ENCODE measurements at places on chromosomes 1 and 21.
A peak's percentile ranks its signal among the peaks of the same experiment; 100 is the strongest.

DNA sequence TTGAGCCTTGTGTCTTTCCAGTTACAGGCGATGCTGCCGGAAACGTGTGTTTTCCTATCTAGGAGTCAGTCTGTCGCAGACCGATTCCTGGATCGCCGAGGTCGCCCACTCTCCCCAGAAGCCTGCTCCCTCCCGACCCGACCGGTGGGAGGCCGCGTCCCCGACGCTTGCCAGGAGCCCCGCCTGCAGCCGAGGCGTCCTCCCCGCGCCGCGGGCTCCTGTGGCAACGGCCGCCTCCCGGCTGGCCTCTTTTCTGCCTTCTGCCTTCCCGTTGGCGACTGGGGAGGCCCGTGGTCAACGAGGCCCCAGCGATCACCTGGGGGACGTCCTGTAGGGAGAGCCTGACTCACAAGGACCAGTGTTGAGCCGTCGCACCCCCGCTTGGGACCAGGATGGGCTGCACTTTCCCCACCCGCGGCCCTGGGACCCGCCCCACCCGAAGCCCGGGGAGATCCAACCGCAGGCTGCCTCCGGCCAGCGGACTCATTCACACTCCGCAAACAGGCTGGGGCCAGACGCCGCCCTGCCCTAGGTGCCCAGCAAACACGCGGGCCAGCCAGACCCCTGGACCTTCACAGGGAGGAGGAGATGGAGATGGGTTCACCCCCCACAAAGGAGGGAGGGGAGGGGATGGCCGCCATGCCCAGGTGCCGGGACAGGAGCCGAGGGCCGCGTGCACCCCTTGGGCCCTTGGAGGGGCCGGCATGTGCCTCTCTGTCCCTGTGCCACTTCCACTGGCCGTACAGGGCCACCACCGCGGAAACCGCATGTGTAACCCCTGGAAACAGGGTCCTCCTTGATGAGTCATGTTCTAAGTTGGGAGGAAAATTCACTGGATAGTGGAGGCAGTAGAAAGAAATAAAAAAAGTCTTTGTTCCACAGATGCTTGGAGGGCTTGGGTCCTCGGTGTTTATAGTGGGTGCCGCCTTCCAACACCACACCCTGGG lies 7.2 kb upstream of the COL6A1 start:
- DNase-seq, result peak; percentile 88

- peak; percentile 64 for DNase-seq
These were observed 4.3 kb upstream of the CBR1 start for GRCh38 chr21:36065497-36066036.

DNA sequence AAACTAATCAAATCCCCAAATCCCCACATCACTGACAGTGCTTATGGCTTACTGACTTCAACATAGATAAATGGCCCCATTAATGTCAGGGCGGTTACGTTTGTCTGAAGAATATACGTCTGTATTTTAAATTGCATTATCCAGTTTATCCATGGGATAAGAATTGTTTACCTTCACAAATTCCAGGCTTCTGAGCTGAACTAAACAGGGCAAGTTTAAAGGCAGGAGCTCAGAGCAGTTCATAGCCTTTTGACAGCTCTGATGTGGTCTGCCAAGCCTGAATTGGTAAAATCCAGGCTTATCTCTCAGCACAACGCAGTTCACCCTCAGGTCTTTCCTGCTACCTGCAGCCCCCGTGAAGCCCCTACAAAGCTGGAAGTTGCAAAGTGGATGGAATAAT lies 79.5 kb upstream of the GREM2 start:
- no peak for DNase-seq

DNA sequence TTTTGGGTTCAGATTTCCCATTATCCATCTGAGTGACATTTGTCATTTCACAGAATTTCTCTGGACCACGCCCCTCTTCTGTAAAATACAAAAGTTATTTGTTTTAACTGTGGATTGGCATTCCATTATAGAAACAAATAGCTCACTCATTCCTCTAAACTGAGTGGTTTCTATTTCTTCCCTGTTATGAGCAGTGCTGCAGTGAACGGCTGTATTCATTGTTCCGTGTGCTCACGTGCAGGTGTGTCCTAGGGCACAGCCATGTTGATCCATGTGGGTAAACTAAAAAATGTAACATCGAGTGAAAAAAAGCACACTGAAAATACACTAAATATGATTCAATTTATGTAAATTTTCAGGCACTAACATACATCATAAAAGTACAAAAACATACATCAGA lies 27.0 kb upstream of the IL12RB2 start:
- no peak for DNase-seq

- DNase-seq, result peak; percentile 43
These were observed 65.2 kb downstream of the BCAR3 start for GRCh38 chr1:93616221-93616995.

DNA sequence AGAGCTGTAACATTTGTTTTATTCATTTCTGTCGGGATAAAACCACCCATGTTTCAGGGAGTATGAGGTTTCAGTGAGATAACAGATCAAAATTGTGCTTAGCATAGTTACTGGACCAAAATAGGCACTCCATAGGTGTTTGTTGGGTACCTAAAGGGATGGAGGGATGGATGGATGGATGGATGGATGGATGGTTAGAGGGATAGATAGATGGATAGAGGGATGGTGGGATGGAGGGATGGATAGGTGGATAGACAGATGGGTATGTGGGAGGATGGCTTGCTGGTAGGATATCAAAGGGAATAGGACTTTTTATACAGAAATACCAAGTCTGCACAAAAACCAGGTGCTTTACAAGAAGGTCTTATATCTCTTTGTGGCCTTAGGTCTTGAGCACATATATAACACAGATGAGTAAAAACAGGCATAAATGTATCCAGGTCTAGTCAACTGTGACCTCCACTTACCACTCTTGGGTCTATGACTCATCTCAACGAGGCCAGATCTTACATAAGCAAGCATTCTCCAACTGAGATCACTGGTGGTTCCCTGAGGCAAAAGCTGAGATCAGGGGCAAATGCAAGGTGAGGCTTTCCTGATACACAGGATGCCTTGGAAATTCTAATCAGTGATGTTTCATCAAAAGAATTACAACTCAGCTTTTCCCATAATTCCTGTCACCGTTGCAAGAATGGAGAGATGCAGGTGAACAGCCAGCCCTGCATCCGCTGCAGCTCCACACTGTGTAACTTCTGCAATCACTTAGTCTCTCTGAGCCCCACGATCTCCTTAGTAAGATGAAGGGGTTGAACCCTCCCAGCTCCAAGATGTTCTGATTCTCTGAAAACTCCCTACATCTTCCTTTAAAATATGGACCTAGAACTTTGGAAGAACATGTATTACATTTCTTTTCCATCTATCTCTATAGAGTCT lies 32.0 kb downstream of the PTAFR start:
- DNase-seq, result peak; percentile 20

GRCh38 chr1:148308832-148309458 lies 156.9 kb upstream of the NBPF11 start:
- peak; percentile 39 for DNase-seq

DNA sequence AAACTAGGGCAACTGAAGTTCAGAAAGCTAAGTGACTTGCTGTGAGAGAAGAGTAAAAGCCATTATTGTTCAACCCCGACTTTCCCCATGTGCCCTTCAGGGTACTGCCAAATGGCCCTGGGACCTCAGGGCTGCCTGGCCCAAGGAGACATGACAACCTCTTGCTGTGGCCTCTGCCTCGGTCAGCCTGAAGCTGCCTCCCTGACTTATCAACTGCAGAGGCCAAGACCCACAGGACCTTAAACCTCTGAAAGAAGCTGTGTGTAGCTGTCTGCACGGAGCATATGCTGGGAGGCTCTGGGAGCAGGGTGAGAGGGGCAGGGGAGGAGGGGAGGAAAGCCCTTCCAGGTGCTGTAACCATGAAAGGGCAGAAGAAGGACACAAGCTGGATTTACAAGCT lies 35.9 kb downstream of the HMGB4 start:
- no peak for DNase-seq

GRCh38 chr1:9732123-9732971 lies 80.8 kb downstream of the PIK3CD start:
- no peak for DNase-seq

GRCh38 chr1:3261007-3261968 lies 192.3 kb downstream of the PRDM16 start:
- no peak for DNase-seq

GRCh38 chr1:24315391-24315790 lies 3.8 kb upstream of the GRHL3 start:
- peak; percentile 50 for DNase-seq

- DNase-seq, result peak; percentile 16
These were observed 4.9 kb downstream of the CROCC start for GRCh38 chr1:16926491-16927073.

DNA sequence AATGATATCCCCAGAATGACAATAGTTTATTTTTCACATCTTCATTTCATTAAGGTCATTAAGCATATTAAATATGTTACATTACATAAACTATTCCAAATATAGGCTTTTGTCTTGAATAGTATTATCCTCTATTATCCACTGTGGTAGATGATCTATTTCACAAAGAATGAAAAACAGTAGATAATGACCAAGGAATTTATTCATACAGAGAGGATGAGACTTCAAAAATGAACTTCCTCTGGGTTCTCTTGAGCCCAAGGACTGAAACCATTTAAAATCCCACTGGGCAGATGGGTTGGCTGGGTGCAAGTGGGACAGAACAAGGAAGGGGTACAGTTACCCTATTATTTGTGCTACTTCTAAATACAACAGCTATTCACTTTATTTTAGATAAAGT lies 33.0 kb downstream of the PTPN14 start:
- peak; percentile 87 for DNase-seq

GRCh38 chr1:107997866-107998265 lies 32.9 kb upstream of the VAV3 start:
- no peak for DNase-seq

DNA sequence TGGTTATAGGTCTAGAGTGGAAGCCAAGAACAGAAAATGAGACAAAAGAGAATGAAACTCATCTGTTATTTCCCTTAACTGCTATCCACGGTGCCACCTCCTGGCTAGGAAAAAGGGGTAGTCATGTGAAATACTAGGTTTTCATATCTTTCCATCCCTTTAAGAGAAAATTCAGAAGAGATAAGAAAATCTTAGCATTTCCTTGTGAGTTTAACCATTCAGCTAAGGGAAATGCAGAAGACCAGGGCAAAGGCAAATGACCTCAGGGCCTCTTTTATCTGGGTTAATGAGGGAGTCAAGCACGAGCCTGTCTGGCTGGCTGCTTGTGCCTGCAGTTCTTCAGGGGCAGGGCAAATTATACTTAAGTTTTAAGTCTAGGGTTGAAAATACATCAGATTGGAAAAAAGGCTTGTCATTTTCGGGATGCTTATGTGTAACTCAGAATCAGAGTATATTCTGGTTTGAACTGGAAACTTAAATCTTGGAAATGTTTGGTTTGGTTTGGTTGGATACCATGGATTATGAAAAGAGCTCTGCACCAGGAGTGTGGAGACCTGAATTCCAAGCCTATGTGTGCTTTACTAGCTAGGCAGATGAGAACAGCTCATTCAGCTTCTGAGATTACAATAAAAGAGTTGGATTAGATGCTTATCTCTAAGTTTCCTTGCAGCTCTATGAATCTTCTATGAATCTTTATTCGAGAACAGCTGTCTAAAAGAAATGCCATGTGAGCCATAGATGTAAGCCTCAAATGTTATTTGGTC lies 19.9 kb downstream of the NIBAN1 start:
- DNase-seq, result no peak

GRCh38 chr21:31198575-31198974 lies 145.5 kb downstream of the TIAM1 start:
- peak; percentile 63 for DNase-seq

DNA sequence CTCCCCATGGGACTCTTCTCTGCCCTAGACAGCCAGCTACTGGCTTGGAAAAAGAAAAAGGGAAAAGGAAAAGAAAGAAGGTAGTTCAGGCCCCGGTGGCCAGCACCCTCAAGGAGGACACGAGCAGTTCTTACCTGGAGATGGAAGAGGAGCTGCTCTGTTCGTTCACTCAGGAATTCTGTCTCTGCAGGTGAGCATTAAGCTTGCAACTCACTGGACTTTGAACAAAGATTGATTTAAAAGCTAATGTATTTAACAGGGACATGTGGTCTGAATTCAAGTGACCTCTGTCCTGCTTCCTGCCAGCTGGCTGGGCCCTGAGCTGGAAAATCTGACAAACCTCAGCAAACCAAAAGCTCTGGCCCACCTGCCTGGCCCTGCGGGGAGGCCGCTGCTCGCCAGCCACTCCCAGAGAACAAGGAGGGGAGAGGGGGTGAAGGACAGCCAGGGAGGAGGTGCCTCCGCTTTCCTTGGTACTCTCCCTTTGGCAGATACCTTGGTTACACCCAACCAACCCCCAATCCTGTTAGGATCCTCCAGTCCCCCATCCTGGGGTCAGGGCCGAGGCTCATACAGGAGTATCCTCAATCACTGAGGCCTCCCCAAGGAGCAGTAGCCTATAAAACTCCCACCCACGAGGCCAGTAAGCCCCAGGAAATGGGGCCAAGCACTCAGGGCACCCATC lies at the start of gene PDZK1:
Gene PDZK1, minus strand, starts transcription at position 186 of the 685 bp plus-strand sequence. CDS start 19,347 bp downstream, outside the sequence.
- DNase-seq, result no peak

DNA sequence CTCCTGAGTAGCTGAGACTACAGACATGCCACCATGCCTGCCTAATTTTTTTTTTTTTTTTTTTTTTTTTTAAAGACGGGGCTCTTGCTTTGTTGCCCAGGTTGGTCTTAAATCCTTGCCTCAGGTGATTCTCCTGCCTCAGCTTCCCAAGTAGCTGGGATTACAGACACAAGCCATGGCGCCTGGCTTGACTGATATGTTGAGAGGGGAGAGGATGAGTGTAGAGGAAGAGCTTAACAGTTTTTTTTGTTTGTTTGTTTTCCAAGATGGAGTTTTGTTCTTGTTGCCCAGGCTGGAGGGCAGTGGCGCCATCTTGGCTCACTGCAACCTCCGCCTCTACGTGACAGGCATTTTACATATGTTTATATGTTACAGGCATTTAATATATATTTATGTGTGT lies 2.5 kb downstream of the SRP9 start:
- no peak for DNase-seq

DNA sequence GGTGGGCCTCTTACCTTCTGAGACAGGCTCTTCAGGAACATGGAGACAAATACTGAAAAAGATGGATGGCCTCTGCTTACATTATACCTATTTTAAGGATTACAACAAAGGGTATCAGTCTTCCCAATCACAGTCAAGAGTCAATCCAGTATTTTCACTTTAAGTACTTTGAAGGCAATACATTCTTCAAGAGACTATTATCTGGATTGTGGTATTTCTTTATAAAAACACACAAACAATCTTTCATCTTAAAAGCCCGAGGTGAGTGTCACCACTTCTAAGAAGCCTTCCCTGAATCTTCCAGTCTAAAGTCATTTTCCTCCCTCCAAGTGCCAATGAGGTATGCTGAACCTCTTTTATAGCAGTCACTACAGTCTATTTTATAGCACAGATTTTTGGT lies 45.3 kb downstream of the WASF2 start:
- DNase-seq, result no peak

DNA sequence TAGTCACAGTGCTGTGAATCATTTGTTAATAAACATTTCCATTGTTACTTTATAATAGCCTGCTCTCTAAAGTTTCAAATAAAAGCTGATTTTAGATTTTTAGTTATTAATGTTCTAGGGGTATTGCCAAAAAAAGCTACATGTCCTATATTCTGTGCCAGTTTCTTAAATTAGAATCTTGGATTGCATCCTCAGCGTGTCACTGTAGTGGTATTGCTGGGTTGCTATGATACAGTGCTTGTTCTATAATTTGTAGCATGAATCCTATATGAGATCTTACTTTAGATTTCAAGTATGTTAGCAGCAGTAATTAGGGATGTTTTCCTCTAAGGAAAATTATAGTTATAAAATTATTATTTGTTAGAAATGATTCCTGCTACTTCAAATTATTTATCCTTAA lies 16.4 kb downstream of the PPP2R5A start:
- DNase-seq, result peak; percentile 56
